DMS 273 treated with DMSO at 0.1 percent for 48 hours (cell line): ENCODE measurements at places on chromosomes 11 and 22.

DNA sequence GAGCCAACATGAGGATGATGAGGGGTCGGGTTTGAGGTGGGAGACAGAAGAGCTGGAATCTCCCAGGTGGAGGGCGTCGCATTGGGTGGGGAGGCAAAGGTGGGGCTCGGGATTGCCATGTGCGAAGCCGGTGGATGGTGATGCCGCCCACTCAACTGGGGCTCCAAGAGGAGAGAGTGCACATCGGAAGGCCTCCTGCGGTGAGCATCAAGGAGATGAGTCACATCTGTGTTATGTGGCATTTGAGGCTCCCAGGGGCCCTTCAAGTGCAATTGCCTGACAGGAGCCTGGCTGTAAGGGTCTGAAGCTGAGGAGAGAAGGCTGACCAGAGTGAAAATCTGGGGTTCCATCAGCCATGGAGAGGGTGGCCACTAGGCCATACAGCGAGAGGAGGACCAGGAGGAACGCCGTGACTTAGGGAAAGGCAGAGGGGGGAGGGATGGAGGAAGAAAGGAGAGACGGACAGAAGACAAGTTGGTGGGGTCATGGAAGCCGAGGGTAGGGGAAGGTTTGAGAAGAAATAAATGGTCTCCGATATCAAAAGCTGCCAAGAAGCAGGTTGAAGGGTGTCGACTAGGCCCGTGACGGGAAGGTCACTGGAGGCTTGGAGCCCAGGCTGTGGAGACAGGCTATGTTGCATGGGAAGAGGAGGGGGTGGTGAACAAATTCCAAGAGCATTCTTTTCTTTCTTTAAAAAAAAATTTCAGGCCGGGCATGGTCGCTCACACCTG is 21.3 kb downstream of the RASD2 start:
- DNase-seq: no peak

DNA sequence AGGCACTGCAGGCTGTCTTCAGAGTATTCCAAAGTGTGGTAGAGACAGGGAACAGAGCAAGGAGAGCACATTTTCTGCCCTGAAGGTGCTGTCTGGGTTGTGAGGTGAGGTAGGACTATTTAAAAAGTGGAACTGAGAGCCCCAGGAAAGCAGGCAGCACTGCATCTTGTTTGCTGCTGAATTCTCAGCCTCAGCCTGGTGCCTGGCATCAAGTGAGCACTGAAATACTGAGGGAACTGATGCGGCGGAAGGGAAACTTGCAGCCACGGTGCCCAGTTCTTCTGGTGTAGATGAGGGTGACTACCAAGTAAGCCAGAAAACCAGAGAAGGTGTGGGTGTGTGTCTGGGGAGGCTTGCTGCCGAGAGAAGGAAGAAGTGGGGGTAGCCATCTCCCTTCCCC is 59.5 kb downstream of the TNRC6B start:
- no peak for DNase-seq

DNA sequence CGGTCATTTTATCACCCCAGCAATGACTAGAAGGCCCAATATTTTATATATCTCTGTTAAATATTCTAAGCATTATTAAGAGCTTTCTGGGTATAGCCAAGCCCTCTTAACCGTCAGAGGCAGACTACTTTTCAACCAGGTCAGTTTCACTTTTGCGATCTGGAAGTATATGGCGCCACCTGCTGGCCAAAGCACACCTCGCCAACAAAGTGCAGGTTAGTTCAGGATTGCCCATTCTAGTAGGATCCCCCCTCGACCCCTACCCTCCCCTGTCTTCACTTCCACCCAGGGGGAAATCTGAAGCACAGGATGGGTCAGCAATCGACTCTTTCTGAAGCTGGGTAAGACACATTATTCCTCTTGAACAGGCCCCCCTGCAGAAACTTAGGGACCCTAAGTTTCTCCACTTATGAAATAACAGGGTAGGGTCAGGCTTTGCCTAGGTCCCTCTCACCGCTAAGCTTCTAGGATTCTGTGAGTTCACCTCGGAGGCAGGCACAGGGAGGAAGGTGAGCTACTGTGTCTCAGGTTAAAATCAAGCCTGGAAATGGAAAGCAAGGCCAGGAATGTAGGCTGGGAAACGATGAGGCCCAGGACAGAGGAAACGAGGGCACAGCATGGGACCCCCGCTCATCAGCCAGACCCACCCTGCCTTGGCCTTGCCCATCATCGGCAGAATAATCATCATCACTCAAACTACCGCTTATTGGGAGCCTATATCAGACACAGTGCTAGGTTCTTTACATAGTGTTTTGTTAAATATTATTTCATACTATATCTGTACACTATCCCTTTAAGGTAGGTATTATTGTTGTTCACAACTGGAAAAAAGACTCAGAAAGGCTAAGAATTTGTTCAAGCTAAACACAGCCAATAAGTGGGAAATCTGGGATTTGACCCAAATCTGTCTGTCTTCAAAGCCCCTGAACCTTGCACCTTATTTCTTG is 35.6 kb downstream of the KCNJ1 start:
- peak; percentile 24 for DNase-seq

- no peak for DNase-seq
These were observed 49.0 kb downstream of the SC5D start for GRCh38 chr11:121341609-121342008.

- DNase-seq: no peak
These were observed 52.3 kb downstream of the SLC22A12 start for GRCh38 chr11:64643256-64643881.

GRCh38 chr11:1781593-1781975 is 17.9 kb upstream of the CTSD start:
- no peak for DNase-seq

GRCh38 chr11:12822392-12823022 is 148.3 kb downstream of the TEAD1 start:
- DNase-seq: no peak

DNA sequence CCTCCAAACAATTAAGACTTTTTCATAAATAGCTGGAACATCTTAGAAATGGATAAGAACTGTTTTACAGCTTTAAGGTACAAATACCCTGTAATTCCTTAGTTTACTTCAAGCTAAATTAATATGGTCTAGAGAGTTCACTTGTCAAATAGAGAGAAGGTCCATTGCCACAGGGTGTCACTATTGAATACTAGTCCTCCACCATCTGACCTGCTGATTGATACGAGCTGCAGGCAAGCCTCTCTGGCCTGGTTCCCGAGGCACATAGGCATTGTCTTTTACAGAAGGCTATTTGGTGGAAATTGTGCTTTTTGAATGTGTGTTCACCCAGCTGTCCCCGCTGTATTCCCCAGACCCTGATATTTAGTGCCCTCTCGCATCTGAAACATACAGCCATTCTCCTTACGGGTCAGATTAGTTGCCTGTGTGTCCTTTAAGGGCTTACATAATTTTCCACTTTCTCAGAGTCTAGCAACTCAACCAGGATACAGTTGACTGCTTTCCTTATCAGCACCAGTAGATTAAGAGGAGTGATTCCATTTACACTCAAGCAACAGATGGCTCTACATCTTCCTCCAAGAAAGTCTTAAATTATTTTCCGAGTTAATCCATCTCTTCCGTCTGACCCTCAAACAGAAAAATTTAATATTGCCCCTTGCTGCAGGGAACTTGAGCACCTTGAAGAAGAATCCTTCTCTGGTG is 788.8 kb upstream of the FAT3 start:
- no peak for DNase-seq

DNA sequence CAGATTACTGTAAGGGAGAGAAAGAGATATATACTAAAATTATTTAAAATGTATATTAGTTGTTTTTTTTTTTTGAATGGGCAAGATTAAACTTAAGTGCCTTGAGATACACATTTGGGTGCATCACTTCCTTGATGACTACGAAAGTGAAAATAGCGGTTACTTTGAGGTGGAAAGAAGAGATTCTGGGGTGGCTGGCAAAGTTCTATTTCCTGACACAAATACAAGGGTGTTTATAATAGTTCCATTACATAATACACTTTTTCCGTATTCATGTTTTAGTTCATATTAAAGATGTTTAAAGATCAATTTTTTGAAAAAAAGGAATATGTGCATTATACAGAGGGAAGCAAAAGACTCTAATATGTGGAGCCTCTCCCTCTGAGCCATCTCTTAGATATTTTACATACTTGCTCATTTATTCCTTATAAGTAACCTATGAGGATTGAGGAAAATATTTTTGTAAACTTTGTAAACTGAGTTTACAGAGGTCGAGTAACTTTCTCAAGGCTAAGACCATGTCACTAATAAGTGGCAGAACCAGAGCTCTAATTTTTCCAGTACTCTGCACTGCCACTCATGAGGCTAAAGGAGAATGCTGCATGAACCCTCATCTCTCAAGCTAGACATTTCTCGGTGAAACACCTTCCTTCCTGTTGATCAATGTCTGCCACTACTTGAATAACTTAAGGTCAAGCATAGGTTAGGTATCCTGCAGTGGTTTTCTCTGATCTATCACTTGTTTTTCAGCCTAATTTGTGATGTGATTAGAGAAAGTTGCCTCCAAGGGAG is 58.6 kb downstream of the DDIAS start:
- DNase-seq: no peak

GRCh38 chr22:46918197-46918596 is 155.7 kb downstream of the TBC1D22A start:
- DNase-seq: no peak

DNA sequence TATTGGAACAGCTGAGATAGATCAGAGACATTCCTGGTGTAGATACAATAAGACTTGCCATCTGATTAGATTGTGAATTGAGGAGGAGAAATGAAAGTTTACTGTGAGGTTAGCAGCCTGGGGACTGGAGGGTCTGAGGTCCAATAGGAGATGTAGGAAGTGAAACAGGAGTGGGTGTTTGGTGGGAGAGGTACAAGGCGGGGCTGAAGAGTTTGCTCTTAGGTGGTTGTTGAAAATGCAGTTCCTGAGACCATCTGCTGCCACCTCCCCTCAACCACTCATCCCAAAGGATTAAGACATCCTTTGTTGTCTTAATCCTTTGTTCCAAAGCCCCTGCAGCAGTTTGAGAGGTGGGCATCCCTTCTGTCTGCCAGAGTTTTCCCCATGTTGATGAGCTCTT is 14.8 kb downstream of the PIWIL4 start:
- DNase-seq: no peak

- no peak for DNase-seq
These were observed at the start of gene KDELR3 for GRCh38 chr22:38467904-38468442. KDELR3 (plus strand) TSS chr22:38468096; CDS start chr22:38468234, 138 bp downstream.

- peak; percentile 9 for DNase-seq
These were observed 10.4 kb upstream of the AHNAK start for GRCh38 chr11:62556875-62557631.

DNA sequence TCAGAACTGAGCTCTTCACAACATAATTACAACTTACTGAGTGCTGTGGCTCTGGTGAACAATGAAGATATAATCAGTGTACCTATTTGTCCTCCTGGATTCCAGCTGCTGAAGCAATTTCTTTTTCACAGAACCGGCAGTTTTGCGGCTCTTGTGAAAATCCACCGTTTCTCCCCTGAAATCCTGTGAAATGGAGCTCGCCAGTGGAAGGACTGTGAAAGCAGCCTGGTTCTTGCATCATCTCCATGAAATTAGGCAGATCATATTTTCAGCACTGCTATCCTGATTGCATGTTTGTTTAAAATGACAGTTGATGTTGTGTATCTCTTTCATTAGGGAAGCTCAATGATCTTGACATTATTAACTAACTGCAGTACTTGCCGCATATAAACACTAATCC is 120.2 kb upstream of the SNX19 start:
- DNase-seq: no peak

GRCh38 chr22:49999063-49999945 is 13.3 kb downstream of the IL17REL start:
- no peak for DNase-seq

- DNase-seq: no peak
These were observed 763.9 kb downstream of the NTM start for GRCh38 chr11:132134322-132134721.

GRCh38 chr11:75341612-75342011 is 9.8 kb downstream of the ARRB1 start:
- DNase-seq: peak; percentile 30

DNA sequence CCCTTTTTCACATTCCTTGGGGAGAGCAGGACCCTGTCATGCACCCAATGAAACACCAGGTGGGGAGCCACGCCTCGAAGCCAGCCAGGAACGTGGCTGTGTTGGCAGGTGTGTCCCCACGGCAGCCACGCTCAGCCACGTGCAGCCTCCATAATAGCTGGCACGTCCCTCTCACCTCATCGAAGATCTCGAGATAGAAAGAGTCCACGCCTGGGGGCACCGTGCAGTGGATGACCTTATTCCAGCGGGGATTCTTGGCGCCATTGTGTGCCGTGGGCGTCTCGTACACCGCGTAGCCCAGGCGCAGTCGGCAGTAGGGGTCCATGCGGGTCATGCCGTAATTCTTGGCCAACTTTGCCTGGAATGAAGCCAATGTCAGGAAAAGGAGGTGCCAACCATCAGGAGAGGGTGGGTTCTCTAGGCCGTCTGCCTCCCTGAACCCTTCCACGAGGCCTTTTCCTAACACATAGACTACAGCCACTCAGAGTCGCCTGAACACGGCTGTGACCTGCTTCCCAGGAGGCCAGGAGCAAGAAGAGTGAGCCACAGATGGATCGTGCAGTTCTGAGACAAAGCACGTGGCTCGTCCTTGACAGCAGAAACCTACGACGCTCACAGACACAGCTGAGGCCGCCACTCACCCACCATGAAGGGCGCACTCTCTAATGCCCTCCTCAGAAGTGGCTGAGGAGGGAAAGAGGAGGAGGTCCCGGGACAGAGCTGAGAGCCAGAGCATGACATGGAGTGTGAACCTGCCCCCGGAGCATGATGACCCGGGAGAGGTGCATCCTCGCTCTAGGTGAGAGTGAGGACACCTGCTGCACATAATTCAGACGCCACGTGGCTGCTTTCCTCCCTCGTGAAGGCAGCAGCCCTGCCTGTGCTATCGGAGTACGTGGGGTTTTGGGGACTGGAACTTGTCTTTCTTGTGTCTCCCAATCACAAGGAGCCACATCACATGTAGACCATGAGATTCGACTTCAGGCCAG is 19.1 kb downstream of the TOLLIP start:
- DNase-seq: no peak

GRCh38 chr11:34243600-34244464 is 114.0 kb downstream of the ABTB2 start:
- DNase-seq: no peak

GRCh38 chr11:117772360-117772759 is 24.7 kb downstream of the DSCAML1 start:
- DNase-seq: no peak

DNA sequence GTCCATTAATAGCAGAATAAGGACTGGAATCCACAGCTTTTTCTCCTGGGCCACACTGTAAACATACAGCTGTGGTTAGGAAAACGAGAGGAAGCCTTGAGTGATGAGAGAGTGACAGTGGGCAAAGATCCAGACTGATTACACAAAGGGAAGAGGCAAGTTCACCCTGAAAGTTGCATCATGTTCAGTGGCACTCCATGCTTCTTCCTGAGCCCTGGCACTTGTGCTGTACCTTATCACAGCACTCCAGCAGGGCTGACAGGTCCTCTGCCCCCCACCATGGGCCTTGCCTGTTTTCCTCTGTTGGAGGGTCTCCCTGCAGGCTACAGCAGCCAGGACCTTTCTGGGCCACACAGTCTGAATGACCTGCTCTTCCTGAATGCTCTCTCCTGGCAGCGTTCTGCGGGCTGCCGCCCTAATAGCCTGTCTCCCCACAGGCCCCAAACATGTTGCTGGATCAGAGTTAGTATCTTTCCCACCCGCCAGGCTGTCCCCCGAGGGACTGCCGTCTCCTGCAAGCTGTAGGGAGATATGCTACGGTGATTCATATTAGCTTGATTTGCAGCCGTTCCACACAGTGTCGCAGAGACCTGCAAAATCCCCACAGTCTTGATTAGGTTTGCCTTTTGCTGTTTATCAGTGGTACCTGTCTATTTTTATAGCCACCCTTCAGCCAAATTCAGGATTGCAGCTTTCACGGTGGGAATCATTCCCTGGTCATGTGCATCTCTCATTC is 60.2 kb downstream of the NTM start:
- DNase-seq: no peak

- DNase-seq: no peak
These were observed 57.5 kb upstream of the ANO1 start for GRCh38 chr11:70020336-70021214.
